ENCODE measurements at places on chromosomes 11 and 22. TPM values are rescaled to one million over a fixed set of nuclear protein-coding genes. Genes with fewer than 3 reads are reported as not detected.

Gene IZUMO1R
- total RNA-seq, result not detected

Gene TENM4
- 4.2 TPM for total RNA-seq

Gene ADAMTS8
- total RNA-seq, result 0.10 TPM

Gene SLC35E4
- total RNA-seq, result 6.1 TPM

Gene PKDREJ
- 0.06 TPM for total RNA-seq

Gene CCND1
- total RNA-seq, result 83.2 TPM

Gene AQP11
- 0.39 TPM for total RNA-seq

Gene IGLL5
- not detected for total RNA-seq

Gene OR8G5
- total RNA-seq, result not detected

Gene B3GAT1
- total RNA-seq, result not detected

Gene MMP3
- total RNA-seq, result not detected

Gene MRTFA
- 57.3 TPM for total RNA-seq

Gene TSSK2
- not detected for total RNA-seq

Gene IFITM2
- 427 TPM for total RNA-seq

Gene APOL3
- 22.9 TPM for total RNA-seq

Gene UEVLD
- total RNA-seq, result 19.5 TPM

Gene TREH
- total RNA-seq, result not detected

Gene EFEMP2
- total RNA-seq, result 229 TPM

Gene CATSPER1
- not detected for total RNA-seq

Gene MS4A4A
- not detected for total RNA-seq

Gene KRTAP5-8
- not detected for total RNA-seq

Gene DCDC1
- total RNA-seq, result not detected

Gene GDPD4
- not detected for total RNA-seq
